ENCODE measurements at places on chromosomes 5 and 9.
A peak's percentile ranks its signal among the peaks of the same experiment; 100 is the strongest.

DNA sequence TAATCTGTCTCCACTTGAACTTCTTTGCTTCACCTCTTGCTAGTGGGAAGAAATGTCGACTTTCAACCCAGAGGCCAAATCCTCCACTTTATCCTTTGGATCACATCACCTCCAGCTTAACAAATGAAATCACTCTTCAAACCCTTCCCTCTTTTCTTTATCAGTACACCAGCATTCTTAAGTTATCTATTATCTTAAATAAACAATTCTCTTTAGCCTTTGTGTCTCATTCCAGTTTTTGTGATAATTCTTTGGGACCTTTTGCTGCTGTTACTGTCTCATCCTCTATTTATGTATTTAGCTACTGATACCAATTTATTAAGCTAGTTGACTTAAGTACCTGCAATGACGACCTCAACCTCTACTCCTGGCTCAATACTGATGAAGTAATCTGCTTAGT lies 28.1 kb upstream of the FBN2 start:
- no peak for DNase-seq

DNA sequence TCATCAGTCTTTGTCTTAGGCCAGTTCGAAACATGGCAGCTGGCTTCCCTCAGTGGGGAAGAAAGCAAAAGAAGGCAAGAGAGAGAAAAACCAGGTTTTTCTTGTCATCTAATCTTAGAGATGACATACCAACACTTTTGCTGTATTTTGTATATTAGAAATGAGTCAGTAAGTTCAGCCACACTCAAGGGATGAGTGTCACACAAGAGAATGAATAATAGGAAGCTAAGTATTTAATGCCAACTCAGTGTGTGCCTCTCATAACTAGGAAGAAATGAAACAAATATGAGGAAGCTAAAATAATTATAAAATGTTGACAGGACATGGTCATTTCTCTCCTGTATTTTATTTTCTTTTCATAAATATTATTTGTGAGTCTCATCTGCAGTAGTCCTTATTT lies 65.3 kb downstream of the CDH12 start:
- DNase-seq, result no peak

- DNase-seq, result no peak
Measured at GRCh38 chr9:22067196-22067595, 58.1 kb upstream of the CDKN2B start.

- DNase-seq, result no peak
Measured at GRCh38 chr5:33209252-33209651, 231.5 kb upstream of the TARS1 start.

DNA sequence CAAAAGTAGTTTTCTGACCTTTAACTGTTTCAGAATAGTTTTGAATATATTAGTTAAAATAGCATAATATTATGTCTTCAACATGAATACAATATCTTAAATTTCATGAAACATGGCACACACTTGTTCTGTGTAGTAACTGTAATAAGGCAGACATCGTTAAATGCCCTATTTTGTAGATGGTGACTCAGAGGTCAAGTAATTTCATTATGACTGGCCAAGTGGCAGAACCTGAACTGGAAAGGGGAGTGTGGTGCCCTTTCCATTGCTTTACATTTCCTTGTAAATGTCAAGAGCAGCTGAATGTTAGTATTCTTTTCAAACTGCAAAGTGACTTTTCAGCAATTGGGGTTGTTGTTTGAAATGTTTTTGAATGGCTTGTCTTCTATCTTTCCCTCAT lies 201.2 kb upstream of the CDKN2B start:
- peak; percentile 5 for DNase-seq

DNA sequence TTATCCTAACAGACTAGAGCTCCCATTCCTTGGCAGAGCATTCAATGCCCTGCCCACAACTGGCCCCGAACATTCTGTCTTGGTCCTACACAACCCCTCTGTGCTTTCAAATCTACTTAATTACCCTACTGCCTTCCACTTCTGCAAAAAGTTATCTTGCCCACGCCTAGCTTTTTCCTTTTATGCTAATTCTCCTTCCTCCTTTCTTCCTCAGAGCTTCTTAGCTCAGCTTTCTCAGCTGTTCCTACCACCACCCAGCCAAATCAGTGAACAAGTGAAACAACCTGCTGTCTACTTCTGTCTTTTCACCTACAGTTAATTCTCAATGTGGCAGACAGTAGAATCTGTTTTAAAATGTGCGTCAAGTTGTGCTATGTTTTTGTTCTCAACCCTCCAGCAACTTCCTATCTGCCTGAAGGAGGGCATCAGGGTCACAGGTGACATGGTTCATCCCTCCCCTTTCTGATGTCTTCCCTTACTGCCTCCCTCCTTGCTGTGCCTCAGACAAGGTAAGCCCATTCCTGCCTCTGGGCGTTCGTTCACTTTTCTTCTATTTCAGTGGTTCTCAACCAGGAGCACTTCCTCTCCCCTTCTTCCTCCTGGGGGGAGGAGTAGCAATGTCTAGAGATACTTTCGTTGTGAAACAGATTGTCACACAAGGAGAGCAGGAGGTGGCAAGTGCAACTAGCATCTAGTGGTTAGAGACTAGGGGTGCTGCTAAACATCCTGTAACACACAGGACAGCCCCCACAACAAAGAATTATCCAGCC lies 1.3 kb upstream of the REEP5 start:
- DNase-seq, result no peak

DNA sequence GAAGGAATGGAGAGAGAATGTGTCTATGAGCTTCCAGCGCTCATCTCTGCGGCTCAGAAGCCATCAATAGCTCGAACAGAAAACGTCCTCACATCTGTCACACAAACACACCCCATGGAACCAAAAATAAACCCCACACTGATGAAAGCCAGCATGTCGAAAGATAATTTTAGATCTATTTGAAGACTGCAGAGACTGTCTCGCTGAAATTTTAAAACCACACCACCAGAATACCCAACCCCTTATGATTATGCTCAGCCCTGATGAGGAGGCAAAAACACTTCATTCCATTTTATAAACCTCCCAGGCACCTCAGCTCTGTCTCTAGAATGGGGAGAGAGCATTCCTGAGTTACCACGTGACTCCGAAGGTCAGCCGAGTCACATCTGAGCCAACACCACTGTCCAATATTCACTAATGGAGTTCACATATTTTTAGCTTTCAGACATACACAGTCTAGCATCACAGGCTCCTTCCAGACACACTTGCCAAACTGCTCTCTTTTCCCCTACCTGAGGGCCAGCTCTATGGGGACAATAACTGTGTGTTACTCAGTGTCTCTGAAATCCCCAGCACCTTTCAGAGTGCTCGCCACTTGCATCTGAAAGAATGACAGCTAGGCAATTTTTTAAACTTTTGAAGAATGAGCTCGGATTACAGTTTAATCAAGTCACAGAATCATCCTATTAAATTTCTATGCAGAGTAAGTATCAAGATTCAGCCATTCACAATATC lies 63.2 kb downstream of the SERINC5 start:
- DNase-seq, result no peak

DNA sequence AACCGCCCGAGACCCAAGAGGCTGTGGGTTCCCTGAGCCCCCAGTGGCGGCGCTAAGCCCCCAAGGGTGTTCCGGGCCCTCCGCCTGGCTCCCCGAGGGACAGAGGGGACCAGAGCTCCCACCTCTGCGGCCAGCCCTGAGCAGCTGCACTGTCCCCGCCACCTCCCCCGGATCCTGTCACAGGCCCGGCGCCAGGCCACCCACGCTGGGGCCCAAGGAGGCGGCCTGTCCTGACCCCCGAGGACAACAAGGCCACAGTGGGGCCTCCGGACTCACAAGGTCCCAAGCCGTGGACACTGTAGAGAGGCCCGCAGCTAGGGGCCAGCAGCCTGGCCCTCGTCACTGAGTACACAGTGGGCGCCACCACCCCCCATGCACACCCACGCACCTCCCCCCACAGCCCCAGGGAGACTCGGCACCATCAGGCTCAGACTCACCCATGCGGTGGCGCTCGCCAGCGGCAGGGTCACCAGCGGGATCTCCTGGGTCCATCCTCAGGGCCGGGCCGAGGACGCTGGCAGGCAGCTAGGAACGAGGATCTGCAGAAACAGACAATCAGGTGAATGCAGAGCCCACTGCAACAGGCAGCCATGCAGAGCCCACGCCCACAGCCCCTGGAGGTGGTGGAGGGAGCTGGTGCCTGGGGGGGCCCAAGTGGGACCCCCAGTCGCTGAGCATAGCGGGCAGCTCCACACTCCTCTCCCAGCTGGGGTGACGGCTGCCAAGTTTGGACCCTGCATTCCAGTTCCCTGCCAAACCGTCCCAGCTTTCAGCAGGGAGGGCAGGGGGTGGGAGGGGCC lies 27.9 kb downstream of the EXD3 start:
- DNase-seq, result no peak

DNA sequence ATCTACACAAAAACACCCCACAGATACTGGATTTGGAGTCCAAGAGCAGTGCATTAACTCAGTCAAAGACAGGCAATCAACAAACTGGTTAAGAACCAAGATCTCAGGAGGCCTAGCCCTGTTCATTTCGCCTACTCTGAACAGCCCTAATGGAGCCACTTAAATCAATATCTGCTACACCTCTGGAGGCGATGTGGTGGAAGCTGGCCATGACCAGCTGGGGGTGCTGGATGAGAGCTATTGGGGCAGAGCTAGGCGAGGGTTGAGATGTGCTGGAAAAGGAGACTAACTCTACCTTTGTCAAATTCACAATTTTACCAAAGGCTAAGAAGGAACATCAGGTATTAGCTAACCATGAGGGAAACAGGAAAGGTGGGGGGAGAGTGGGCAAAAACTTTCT lies 23.3 kb upstream of the ARSB start:
- DNase-seq, result no peak

DNA sequence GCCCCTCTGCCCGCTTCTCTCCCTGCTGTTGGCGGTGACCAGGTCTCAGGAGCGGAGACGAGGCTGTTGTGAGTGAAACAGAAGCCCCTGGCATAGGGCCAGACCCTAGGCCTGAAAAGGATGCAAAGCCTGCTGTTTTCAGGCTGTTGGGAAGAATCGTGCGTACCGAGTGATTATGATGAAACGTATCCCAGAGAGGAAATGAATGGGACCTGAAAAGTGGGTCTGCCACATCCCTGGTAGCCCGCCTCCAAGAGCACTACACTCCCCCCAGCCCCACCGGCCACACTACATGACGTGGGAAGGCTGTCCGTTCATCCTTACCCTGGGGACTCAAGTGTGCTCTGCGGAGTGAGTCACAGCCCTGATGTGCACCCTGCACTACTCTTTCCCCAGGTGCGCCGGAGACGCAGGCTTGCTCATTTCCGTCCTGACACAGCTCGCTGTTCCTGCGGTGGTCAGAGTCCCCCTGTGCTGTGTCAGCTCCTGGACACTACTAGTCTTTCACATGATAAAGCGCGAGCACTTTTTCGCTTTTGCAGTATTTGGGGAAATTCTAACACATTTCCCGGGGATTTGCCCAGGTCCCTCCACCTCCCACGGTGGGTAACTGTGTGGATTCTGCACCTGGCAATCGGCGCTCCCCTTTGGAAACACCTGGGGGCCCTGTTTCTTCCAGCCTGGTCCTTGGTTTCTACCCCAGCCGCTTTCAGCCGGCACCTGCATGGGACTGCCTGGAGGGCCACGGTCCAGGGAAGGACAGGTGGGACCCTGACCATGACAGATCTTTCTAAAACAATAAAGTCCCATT lies 91.5 kb downstream of the ANKRD33B start:
- no peak for DNase-seq

All from erythroblast (primary cell).